ENCODE measurements at places on chromosomes 2 and 18. TPM values are rescaled to one million over a fixed set of nuclear protein-coding genes. Genes with fewer than 3 reads are reported as not detected.

PID1 gene
- 3.3 TPM for total RNA-seq

DNA sequence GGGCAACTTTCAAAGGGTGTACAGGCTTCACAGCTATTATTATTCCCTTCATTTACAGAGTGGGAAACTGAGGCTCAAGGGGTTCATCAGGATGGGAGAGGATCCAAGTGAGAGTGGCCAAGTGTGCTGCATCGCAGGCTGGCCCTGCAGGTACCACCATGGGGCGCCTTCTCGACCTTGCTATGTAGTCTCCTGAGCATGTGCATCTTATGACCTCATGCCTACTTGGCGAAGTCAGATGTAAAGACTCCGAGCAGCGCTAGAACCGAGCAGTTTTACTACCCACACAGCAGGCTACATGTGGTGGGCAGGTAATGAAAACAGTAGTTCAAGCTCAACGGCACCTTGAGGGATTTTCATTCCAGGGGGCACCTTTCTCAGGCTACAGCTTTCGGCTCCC, 42.0 kb downstream of the TFCP2L1 start:
- DNase-seq, result no peak
- no peak overlapping the region for H3K27ac ChIP-seq
- no peaks in the 10 kb centered on the region for H3K27me3 ChIP-seq
- H3K36me3 ChIP-seq, result no peaks in the 10 kb centered on the region
- no peak overlapping the region for H3K4me3 ChIP-seq

DNA sequence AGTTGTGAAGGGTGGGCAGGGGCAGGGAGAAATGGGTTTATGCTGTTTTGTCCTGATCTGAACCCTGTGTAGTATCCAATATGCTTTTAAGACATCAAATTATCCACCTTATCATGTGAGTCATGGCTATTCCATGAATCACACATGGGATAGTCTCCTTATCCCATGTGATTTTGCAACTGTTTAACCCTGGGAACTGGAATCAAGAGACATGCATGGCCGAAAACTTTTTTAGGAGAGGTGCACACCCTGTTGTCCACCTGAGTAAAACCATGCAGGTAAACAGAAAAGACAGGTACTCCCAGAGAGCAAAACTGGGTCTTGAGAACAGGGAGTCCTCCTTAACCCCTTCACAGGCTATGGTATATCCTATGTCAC, 490.6 kb upstream of the HS6ST1 start:
- no peaks in the 10 kb centered on the region for H3K36me3 ChIP-seq
- no peaks in the 10 kb centered on the region for H3K4me1 ChIP-seq
- H3K4me3 ChIP-seq, result no peak overlapping the region
- DNase-seq, result no peak
- H3K27ac ChIP-seq, result no peak overlapping the region

- no peaks in the 10 kb centered on the region for H3K27me3 ChIP-seq
- H3K27ac ChIP-seq, result no peak overlapping the region
- H3K4me1 ChIP-seq, result peaks cover 3% of the 10 kb centered on the region
- no peak overlapping the region for H3K4me3 ChIP-seq
- H3K36me3 ChIP-seq, result no peaks in the 10 kb centered on the region
These were observed 17.9 kb upstream of the OTOF start for GRCh38 chr2:26495705-26496297.

ERFE gene
- total RNA-seq, result 2.5 TPM

DNA sequence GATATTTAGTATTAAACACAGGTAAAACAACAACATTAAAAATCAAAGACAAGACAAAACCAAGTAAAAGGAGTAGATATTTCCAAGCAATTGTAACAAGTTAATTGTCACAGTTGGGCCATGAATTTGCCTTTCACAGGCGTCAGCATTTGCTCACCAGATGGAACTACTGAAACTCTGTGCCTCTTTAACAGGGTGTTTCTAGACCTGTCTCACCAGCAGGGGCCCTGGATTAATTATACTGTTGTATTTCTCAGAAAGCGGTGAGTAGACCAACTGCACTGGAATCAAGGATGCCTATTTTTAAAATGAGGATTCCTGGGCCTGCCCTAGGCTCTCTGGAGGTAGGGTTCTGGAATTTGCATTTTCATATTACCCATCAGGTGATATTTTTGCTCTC, 92.6 kb downstream of the UPP2 start:
- no peak for DNase-seq
- no peaks in the 10 kb centered on the region for H3K27me3 ChIP-seq
- no peak overlapping the region for H3K4me3 ChIP-seq
- no peaks in the 10 kb centered on the region for H3K36me3 ChIP-seq
- H3K27ac ChIP-seq, result no peak overlapping the region

DNA sequence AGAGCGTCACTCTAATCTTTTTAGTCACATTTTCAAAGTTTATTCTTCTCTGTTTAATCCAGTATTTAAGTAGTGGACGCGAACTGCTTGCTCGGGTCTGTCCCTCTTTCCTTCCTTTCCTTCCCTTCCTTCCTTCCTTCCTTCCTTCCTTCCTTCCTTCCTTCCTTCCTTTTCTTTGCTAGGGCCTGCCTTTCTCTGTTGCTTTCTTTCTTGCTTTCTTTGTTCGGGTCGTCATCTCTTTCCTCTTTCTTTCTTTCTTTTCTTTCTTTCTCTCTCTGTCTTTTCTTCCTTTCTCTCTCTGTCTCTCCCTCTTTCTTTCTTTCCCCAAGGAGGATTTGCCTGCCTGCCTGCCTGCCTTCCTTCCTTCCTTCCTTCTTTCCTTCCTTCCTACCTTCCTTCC, 3.0 kb upstream of the ACKR3 start:
- no peak overlapping the region for H3K4me3 ChIP-seq
- no peak overlapping the region for H3K27ac ChIP-seq
- no peaks in the 10 kb centered on the region for H3K36me3 ChIP-seq
- H3K4me1 ChIP-seq, result peaks cover 16% of the 10 kb centered on the region

- H3K36me3 ChIP-seq, result no peaks in the 10 kb centered on the region
- no peaks in the 10 kb centered on the region for H3K4me1 ChIP-seq
- H3K27ac ChIP-seq, result no peak overlapping the region
- no peaks in the 10 kb centered on the region for H3K27me3 ChIP-seq
- DNase-seq, result no peak
These were observed 372.4 kb upstream of the SALL3 start for GRCh38 chr18:78607221-78607620.

DNA sequence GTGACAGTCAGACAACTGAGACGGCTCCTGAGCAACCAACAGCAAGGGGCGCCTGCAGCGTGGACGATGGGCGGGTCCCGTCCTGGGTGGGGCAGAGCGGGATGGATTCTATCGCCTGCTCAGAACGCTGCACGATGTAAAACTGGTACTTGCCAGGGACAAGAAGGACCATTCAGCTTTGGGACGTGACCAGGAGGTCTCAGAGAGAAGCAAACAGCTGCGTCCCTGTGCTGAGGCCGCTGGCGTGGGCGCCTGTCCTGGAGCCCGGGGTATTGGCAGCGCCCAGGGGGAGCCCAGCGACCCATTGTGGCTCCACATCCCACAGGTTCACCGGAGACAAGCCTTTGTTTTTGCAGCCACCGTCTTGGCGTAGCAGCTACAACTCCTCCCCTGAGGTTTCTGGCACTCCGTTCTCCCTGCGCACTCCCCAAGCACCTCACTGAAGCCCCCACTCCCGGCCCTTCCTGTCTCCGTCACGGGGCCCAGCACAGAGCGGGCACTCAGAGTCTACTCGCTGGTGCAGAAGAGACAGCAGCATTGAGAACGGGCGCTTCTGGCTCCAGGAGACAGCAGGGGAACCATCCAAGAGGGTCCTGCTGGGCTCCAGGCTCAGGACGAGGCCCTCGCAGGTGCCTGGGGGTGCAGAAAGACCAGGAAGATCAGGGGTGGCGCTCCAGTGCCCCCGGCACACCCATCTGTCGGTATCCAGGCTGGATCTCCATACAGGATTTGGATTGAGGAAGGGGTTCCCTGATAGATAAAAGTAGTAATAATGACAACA, 22.1 kb upstream of the KCNG2 start:
- no peak for DNase-seq
- H3K27ac ChIP-seq, result no peak overlapping the region
- H3K36me3 ChIP-seq, result no peaks in the 10 kb centered on the region
- H3K4me1 ChIP-seq, result no peaks in the 10 kb centered on the region
- no peaks in the 10 kb centered on the region for H3K27me3 ChIP-seq

GDF7 gene
- total RNA-seq, result 0.06 TPM

DNA sequence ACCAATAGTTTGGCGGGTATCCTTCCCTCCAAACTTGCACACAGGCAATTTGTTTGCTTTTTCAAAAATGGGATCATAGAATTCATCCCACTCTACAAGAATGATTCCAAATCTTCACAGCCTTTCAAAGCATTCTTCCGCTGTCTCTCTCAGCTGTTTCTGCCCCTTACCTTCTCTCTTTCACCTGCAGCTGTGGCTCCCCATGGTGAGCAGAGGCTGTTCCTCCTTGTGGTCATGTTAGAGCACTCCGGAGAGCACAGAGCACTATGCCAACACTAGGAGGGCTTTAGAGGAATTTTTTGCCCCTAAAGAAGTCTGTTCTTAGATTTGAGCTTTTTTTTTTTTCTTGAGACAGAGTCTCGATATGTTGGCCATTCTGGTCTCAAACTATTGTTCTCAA, 30.4 kb downstream of the MTHFD2 start:
- H3K27me3 ChIP-seq, result no peaks in the 10 kb centered on the region
- no peaks in the 10 kb centered on the region for H3K36me3 ChIP-seq
- no peak overlapping the region for H3K4me3 ChIP-seq
- H3K4me1 ChIP-seq, result no peaks in the 10 kb centered on the region
- no peak for DNase-seq

DNA sequence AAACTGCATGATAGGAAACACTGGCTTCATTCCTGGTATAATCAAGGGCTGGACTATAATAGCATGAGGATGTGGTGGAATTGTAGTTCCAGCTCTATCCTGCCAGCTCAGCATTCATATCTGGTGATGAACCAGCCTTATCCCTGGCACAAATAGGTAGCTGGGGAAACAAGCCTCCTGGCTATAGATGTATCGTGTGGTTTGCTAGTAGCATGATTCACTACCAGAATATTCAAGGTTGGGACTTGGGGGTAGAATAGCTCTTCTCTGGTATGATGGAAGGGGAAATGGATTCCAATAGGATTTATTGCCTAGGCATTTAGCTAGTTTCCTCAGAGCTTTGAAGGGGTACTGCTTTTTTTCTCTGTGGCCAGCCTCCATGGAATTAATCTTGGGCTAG, 532.8 kb downstream of the FBXO15 start:
- H3K4me3 ChIP-seq, result no peak overlapping the region
- no peak for DNase-seq
- H3K4me1 ChIP-seq, result no peaks in the 10 kb centered on the region
- no peaks in the 10 kb centered on the region for H3K27me3 ChIP-seq

GRCh38 chr2:130300258-130300969, 42.3 kb upstream of the IMP4 start:
- DNase-seq, result no peak
- H3K4me3 ChIP-seq, result no peak overlapping the region
- no peak overlapping the region for H3K27ac ChIP-seq
- H3K4me1 ChIP-seq, result no peaks in the 10 kb centered on the region
- H3K36me3 ChIP-seq, result no peaks in the 10 kb centered on the region

GRCh38 chr2:98419977-98420725, 24.5 kb upstream of the INPP4A start:
- no peak overlapping the region for H3K4me3 ChIP-seq
- no peak for DNase-seq
- no peaks in the 10 kb centered on the region for H3K4me1 ChIP-seq
- no peak overlapping the region for H3K27ac ChIP-seq

CYP1B1 gene
- total RNA-seq, result 4.7 TPM

GRCh38 chr2:120316528-120317179, 29.3 kb upstream of the INHBB start:
- H3K27ac ChIP-seq, result no peak overlapping the region
- H3K4me3 ChIP-seq, result no peak overlapping the region
- no peak for DNase-seq
- no peaks in the 10 kb centered on the region for H3K36me3 ChIP-seq

- peaks cover 1% of the 10 kb centered on the region for H3K4me1 ChIP-seq
- no peaks in the 10 kb centered on the region for H3K27me3 ChIP-seq
- no peak overlapping the region for H3K27ac ChIP-seq
- no peaks in the 10 kb centered on the region for H3K36me3 ChIP-seq
- no peak overlapping the region for H3K4me3 ChIP-seq
- no peak for DNase-seq
These were observed 9.2 kb upstream of the IL1A start for GRCh38 chr2:112793449-112793978.

BIRC6 gene
- 69.5 TPM for total RNA-seq

GALR1 gene
- total RNA-seq, result 1.6 TPM

GRCh38 chr2:39356922-39357639, 80.0 kb downstream of the MAP4K3 start:
- H3K36me3 ChIP-seq, result no peaks in the 10 kb centered on the region
- H3K4me3 ChIP-seq, result no peak overlapping the region
- H3K4me1 ChIP-seq, result peaks cover 3% of the 10 kb centered on the region
- H3K27me3 ChIP-seq, result no peaks in the 10 kb centered on the region
- H3K27ac ChIP-seq, result no peak overlapping the region

GRCh38 chr2:170484552-170484951, 230.6 kb upstream of the SP5 start:
- H3K27me3 ChIP-seq, result no peaks in the 10 kb centered on the region
- no peak overlapping the region for H3K27ac ChIP-seq
- H3K4me1 ChIP-seq, result no peaks in the 10 kb centered on the region
- no peak overlapping the region for H3K4me3 ChIP-seq

- H3K4me1 ChIP-seq, result peaks cover 15% of the 10 kb centered on the region
- H3K27ac ChIP-seq, result no peak overlapping the region
These were observed 12.2 kb downstream of the PTPRM start for GRCh38 chr18:7579176-7579917.

UBE2F gene
- 59.8 TPM for total RNA-seq

- H3K4me1 ChIP-seq, result no peaks in the 10 kb centered on the region
- DNase-seq, result no peak
- H3K27me3 ChIP-seq, result no peaks in the 10 kb centered on the region
- H3K27ac ChIP-seq, result no peak overlapping the region
These were observed 164.4 kb downstream of the ETAA1 start for GRCh38 chr2:67561457-67561965.

GRCh38 chr2:232927032-232927792, 57.1 kb downstream of the SNORC start:
- H3K4me1 ChIP-seq, result peaks cover 7% of the 10 kb centered on the region
- DNase-seq, result no peak
- H3K27ac ChIP-seq, result no peak overlapping the region
- peak overlapping the region; percentile 24 for H3K4me3 ChIP-seq
- H3K36me3 ChIP-seq, result peaks cover 6% of the 10 kb centered on the region

CFC1 gene
- total RNA-seq, result 0.31 TPM

GRCh38 chr2:156343940-156344301, 11.4 kb upstream of the NR4A2 start:
- no peaks in the 10 kb centered on the region for H3K4me1 ChIP-seq
- H3K36me3 ChIP-seq, result no peaks in the 10 kb centered on the region
- no peak overlapping the region for H3K4me3 ChIP-seq
- DNase-seq, result no peak
- peaks cover 10% of the 10 kb centered on the region for H3K27me3 ChIP-seq
- no peak overlapping the region for H3K27ac ChIP-seq

GRCh38 chr2:126889496-126890135, 9.1 kb upstream of the TEX51 start:
- H3K4me3 ChIP-seq, result no peak overlapping the region
- H3K36me3 ChIP-seq, result no peaks in the 10 kb centered on the region
- H3K27me3 ChIP-seq, result peaks cover 9% of the 10 kb centered on the region
- DNase-seq, result no peak

GRCh38 chr2:227477291-227477690, 5.3 kb downstream of the AGFG1 start:
- no peaks in the 10 kb centered on the region for H3K36me3 ChIP-seq
- no peak overlapping the region for H3K4me3 ChIP-seq
- H3K4me1 ChIP-seq, result no peaks in the 10 kb centered on the region

KCNF1 gene
- total RNA-seq, result 0.90 TPM
